Putamen (tissue), 1 donor: ENCODE measurements at places on chromosomes 3 and 15.

DNA sequence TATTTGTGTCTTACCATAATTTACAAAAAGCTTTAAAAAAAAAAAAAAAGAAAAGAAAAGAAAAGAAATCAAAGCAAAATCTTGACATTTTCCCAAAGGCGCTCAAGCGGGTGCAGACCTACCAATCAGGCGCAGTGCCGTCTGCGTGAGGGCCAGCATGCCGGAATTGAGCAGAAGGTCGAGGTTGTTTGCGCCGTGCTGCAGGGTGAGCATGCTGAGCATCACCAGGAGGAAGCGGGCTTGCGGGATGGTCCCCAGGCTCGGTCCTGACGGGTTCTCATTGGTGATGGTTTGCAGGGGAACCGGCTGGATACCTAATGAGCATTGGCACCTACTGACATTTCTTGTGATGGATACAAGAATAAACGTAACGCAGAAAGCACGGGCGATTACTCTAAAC, 93.9 kb downstream of the HERC2 start:
- DNase-seq, result no peak

DNA sequence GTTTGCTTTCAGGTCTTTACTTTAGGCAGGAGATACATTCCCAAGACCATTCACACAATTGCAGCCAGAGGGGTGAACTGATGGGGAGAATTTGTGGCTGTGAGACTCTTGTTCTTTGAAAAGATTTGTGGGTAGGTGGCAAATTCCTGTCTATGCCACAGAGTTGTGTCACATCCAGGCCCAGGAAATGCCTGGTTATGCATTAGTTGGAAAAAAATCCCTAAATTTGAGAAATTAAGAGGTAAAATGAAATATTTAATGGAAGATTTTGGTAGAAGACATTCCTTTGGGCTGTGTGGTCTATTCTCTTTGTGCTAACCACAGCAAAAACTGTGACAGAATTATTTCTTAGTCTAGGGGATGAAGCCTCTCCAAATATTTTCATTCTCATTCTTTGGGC, 28.8 kb downstream of the SAMMSON start:
- no peak for DNase-seq

- no peak for DNase-seq
These were observed 41.8 kb downstream of the SERPINI1 start for GRCh38 chr3:167777356-167777755.

DNA sequence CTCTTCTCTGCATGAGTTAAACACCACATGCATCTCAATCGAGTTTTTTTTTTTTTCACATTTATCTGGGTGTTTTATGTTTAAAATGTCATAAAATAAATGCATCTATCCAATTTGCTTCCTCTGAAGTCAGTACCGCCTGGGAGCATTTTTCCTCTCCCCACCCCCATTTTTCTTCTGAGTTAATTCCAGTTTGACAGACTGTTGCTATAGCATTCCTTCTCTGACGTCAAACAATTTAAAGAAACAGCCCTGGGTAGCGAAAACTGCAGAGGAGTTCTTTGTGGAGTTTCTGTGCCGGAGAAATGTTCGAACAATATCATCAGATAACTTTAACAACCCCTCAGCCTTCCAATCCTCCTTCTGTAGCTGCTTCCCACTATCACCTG, 900 bp upstream of the GNB4 start:
- DNase-seq, result peak; percentile 39

DNA sequence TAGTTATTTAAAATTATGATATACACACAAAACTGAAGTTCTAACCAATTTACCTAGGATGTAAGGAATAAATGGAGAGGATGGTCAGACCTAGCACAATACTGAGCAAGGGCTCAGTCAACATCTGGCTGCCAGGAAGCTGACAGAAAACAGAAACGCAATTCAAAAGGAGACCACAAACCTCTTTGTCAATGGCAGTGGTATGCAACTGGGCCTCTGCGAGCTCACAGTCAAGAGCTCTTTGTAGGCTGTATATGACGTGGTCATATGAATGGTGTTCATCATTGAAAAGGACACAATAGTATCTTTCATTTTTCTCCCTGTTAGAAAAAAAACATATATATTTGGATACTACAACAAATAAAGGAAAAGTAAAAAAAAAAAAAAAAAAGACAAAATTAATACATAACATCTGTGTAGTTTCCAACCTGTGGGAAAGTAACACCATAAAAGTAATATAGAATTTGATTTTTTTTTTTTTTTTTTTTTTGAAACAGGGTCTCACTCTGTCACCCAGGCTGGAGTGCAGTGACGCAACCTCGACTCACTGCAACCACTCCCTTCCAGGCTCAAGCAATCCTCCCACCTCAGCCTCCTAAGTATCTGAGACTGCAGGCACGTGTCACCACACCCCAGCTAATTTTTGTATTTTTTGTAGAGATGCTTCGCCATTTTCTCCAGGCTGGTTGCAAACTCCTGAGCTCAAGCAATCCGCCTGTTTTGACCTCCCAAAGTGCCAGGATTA, 37.9 kb downstream of the UBR1 start:
- DNase-seq, result peak; percentile 21

GRCh38 chr15:76976572-76977270, 18.2 kb upstream of the PSTPIP1 start:
- DNase-seq, result no peak

GRCh38 chr3:57777774-57778173, 21.7 kb downstream of the SLMAP start:
- DNase-seq, result no peak

- DNase-seq, result no peak
These were observed 19.3 kb upstream of the LZTFL1 start for GRCh38 chr3:45861043-45861719.

DNA sequence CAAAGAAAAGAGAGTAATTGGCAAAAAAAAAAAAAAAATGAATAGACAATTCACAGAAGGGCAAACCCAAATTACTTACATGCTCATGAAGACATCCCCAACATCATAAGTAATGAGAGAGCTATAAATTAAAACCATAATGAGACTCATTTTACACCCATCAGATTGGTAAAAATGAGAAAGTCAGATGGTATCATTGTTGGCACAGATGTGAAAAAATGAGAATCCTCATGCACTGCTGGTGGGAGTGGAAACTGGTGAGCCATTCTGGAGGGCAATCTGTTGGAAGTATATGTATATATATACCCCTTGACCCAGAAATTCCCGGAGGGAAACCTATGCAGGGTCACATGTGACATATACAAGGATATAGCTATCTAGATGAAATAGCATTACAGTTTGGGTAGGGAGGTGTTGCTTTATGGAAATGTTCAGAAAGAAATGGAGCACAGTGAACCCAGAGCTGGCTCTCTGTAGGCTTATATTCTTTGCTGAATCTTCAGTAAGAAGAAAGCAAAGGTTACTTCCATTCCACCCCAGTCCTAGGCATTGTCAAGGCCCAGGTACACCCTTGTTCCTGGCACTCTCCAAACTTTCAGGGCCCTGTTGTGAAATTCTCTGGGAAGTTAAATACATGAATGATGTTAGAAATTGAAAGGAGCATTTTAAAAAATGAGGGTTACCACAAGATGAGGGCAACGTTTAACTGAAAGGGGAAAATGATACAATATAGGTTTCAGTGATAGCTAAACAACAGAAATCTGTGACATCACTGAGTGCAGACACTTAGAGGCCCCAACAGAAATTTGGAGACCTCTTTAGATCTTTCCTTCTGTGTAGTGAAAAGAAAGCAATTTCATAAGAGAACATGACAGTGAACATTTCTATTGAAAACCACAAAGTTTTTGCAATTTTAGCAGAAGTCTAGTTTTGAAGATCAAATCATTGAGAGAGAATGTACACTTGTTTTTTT, 132.7 kb upstream of the TPRG1 start:
- DNase-seq, result no peak

- no peak for DNase-seq
These were observed 27.9 kb downstream of the MUC20 start for GRCh38 chr3:195748661-195749060.

DNA sequence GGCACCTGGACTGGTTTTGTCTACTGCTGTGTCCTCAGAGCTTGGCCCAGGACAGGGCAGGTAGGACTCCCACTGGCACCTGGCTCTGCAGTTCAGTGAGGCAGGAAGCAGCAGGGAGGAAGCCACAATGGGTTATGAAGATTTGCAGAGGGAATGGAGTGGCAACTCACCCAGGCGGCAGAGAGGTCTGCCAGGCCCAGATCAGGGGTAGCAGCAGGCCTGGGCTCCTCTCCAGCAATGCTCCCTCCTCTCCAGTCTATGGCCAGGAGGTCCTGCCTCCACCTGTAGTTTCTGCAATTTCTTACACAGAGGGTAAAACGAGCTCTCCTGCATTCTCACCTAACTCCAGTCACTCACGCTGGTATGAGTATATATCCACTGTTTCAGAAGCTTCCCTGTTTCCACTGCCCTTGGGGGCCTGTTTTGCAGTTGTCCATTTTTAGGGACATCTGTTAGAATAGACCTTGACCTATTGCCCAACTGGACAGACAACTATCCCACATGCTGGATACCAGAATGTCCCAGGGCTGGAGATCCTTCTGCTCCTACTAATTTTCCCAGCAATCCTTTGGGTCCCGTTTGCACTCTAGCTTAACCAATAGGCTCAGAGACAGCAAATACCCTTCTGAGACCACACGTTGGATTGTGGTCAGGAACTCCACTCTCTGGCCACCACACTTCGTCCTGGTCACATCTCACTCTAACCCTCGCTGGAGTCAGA, 35.2 kb downstream of the HMCES start:
- no peak for DNase-seq

DNA sequence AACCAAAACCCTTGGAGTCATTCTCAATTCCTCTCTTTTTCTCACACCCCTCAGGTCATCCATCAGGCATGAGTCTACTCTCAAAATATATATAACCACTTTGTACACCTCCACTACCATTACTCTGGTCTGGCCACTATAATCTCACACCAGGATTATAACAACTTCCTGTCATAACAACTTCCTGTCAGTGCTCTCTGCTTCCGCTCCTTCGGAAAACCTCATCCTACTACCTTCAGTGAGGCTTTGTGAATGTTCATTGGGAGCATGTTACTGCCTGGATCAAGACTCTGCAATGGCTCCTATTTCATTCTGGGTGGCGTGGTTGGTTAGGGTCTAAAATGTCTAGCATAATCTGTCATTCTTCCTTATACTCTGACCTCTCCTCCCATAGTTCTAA, 447.4 kb downstream of the MAGI1 start:
- DNase-seq, result no peak

- DNase-seq, result no peak
These were observed 12.1 kb upstream of the THSD4 start for GRCh38 chr15:71103102-71103676.

DNA sequence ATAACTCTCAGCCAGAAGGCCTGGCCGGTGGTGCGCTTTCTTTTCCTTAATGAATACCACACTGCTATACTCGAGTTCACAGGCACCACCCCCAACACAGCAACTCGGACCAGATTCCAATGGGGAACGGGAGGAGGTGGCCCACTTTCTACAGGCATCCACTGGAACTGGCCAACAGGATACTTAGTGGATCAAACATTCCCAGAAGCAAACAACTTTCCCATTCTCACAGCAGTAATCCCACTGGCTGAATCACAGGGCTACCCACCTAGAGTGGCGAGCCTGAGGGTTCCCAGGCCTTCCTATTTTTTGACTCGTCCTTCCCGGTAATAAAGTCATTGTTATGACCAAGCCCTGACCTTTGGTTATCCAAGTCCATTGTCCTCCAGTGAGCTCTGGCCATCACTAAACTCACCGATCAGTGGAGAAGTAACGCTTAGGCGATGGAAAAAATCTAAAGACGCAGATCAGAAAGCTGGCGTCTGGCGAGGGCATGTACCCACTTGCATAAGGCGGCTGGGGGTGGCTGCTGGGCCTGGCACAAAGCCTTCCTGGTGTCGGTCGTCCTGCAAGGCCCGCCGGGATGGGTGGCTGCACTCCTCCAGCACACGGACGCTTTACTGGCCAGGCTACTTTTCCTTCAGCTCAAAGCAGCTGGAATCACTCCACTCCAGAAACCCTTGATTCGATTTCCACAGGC, 1.2 kb downstream of the EOGT start:
- no peak for DNase-seq

GRCh38 chr3:31232055-31233025, 300.4 kb upstream of the STT3B start:
- DNase-seq, result no peak

DNA sequence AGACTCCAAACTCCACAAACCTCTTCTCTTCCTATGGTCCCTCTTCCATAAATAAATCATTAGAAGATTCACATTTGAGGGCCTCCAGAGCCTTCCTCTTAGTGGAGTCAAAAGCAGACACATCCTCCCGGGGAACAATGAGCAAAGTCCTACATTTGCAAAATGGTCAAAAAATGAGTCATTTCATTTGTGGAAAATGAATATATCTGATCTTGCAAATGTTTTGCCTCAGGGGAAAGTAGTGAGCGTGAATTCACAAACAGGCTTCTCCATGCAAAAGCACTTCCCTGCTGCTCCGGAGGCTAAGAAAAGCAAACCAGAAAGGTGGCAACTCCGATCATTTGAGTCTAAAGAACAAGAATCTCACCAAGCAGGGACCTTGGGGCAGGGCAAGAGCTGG, 86.7 kb upstream of the IQSEC1 start:
- DNase-seq, result no peak

DNA sequence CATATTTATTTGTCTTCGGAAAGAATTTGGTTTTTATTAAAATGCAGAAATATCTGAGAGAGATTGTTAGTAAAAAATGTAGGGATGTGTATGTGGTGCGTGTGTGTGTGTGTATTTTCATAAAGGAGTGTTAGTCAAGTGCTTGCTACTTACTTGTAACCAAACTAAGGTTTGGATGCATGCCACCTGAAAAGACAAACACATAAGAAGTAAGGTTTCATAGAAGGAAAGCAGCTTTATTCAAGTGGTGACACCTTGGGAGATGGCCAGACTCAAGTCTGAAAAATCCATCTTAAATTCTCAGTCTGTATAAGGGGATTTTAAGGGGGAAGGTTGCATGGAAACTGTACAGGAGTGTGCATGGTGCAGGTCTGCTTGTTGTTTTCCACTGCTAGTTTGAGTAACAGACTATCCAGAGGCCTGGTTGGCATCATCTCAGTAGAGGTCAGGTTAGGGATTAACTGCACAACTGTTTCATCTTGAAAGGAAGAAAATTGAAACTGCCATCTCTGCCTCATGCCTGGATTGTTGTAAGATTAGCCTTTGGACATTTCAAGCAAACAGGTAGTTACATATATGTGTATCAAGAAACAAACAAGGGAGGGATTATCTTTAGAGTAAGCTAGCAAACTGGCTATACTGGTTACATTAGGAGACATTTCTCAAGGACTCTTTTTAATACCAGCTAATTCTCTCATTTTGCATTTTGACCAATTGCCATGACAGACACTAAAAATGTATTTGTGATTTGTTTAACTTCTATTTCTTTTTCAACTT, 196.7 kb downstream of the EPHA6 start:
- DNase-seq, result no peak

DNA sequence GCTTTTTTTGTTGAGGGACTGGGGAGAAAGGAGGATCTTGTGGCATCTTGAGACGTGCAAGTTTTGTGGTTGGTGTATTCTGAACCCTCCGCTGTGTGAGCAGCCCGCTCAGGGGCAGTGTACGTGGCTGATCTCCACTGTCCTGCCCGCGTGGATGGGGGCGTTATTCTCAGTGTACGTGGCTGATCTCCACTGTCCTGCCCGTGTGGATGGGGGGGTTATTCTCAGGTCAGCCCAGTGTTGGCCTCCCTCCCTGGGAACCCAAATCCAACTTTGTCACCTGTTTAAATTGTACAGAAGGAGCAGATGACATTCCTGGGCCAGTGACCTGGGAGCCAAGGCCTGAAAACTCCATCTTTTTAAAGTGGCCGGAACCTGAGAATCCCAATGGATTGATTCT, 84.0 kb downstream of the PGPEP1L start:
- DNase-seq, result no peak
